ENCODE measurements at places on chromosomes 13 and 19.
A peak's percentile ranks its signal among the peaks of the same experiment; 100 is the strongest.

- no peak for DNase-seq
Observed at GRCh38 chr13:98217597-98217996, 40.5 kb upstream of the RNF113B start.

GRCh38 chr19:3618811-3619630, 7.6 kb downstream of the CACTIN start:
- no peak for DNase-seq

GRCh38 chr19:44741841-44742329, 6.6 kb upstream of the BCL3 start:
- DNase-seq, result peak; percentile 100

DNA sequence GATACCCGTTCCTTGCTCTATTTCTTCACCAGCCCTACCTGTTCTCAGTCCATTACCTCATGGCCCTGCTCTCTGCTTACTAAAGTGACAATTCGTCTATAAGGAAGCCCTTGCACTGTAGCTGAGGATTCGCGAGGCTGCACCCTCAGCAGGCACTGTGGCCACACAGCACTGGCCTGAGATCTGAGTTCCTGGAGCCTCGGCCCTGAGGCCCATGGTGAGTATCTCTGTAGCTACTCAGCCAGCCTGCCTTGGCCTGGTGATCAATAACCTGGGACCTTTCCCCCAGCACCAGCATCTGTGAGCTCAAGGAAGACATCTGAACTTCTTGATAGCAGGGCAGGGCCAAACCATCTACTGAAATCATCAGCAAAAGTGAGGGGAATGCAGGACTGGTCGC, 90.7 kb downstream of the RGCC start:
- no peak for DNase-seq

DNA sequence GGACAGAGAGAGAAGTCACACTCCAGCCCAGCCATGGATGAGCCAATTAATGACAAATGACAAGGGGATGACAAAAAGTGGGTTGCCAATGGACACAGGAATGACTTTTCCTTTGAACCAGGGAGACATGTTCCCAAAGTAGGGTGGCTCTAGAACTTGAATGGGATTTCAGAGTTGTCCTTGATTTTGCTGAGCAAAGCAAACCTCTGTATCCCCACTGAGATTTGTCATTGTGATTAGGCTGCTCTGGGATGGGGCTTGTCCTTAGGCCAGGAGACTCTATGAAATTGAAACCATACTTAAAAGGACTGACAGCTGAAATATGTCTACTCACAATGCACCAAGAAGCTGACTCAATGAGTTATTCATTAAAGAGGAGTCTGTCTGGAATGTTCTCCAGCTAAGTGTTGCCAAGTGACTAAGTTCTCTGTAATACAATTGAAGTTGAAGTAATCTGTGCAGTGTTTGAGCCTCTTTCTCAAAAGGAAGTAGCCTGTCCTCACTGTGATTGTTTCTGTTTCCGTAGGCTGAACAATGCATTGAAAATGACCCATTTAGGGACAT, 69.0 kb upstream of the PCDH9 start:
- peak; percentile 14 for DNase-seq

- DNase-seq, result peak; percentile 22
Observed at GRCh38 chr19:19113040-19113626, 25.1 kb downstream of the TMEM161A start.

DNA sequence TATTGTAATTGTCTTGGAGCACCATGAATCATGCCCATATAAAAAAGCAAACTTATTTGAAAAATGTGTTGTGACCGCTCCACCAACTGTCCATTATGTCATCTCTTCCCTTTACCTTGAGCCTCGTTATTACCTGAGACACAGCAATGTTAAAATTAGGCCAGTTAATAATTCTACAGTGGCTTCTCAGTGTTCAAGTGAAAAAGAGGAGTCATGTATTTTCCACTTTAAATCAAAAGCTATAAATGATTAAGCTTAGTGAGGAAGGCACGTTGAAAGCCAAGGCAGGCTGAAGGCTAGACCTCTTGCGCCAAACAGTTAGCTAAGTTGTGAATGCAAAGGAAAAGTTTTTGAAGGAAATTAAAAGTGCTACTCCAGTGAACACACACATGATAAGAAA, 210.5 kb downstream of the GPC6 start:
- no peak for DNase-seq

DNA sequence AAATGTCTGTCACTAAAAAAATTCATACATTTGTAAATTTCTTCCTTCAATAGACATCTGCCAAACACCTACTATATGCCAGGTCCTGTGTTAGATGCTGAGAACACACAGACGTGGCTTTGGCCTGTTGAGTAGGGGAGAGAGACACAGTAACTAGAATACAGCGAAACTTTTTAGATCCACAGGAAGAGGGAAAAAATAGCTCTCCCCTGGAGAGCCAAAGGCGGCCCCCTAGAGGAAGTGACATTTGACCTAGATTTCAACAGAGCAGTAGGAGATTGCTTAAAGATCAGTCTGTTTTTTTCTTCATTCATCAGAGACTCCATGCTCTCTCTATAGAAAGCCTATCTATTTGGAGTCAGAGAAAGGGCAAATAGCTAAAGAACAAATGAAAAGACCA, 11.3 kb downstream of the LCP1 start:
- DNase-seq, result peak; percentile 24

Data from fibroblast of villous mesenchyme (primary cell).